ENCODE measurements at places on chromosomes 2 and 18.
A peak's percentile ranks its signal among the peaks of the same experiment; 100 is the strongest.

GRCh38 chr2:42443718-42444399, 49.9 kb downstream of the KCNG3 start:
- DNase-seq: no peak

- DNase-seq: no peak
Observed at GRCh38 chr2:120016800-120017199, 3.9 kb downstream of the EPB41L5 start.

DNA sequence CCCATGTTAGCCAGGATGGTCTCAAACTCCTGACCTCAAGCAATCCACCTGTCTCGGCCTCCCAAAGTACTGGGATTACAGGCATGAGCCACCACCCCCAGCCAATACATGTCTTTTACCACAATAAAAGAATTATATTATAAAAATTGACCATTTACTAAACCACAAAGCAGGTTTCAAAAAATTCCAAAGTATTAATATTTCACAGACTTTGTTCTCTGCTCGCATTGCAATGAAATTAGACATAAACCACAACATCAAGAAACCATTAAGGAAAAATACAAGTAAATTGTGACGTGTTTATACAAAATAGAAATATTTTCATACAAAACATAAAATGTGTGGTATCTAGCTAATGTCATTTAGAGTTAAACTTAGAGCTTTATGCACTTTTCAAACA, 13.4 kb upstream of the MAPRE3 start:
- no peak for DNase-seq

DNA sequence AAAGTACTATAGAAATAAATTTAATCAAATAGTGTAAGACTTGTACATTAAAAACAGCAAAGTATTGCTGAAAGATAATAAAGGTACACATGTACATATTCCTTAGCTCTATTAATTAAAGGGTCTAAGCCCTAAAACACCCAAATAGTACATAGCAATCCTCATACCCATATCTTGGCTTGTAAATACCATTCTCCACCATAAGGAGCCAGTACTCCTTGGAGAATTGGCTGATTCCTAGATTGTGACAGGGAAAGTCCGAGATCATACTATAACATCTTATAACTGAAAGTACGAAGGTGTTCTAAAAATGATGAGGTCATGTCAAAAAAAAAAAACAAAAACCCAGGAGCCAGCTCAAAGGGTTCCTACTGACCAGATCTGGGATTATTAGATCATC, 614.6 kb downstream of the SUCLG1 start:
- no peak for DNase-seq

DNA sequence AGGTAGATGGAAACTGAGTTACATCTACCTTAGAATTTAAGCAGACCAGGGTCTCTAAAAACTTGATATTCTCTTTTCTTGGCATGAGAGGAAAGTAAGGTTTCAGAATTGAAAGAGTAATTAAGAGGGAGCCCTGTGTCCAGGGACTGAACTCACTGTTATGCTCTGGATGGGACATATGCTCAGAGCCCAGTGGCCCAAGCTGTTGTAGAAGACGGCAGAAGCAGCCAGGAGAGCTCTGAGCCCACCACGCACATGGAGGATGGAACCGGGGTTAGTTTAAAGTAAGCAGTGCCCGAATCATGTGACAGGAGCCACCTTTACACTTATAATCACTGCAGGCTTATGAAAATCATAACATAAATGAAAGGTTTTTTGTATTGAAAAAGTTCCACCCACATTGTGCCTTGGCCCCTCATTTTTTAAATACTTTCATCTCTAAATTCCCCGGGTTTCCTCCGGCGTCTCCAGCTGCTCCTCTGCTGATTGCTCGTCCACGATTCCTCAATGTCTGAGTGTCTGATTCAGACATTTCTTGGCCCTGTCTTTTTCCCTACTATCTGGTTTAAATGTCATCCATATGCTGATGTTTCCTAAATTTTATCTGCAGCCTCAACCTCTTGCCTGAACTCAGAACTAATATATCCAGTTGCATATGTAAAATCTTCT, 36.1 kb upstream of the SPTBN1 start:
- no peak for DNase-seq

DNA sequence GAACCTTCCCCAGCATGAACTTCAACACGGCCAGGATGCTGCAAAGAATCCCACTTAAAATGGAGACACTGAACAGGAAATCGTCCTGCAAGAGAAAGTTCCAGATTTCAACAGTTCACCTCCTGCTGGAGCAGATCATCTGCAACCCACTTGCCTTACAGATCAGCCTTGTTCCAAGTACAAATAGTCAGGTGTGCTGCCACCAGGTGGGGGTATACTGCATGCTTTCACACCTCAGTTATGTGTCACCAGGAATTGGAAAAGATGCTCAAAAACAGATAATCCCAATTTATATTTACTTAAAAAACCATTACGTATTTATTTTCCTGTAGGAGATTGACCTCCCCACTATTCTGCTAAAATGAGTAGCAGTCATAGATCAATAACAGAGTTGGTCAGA, 212.3 kb downstream of the MGAT5 start:
- peak; percentile 81 for DNase-seq

DNA sequence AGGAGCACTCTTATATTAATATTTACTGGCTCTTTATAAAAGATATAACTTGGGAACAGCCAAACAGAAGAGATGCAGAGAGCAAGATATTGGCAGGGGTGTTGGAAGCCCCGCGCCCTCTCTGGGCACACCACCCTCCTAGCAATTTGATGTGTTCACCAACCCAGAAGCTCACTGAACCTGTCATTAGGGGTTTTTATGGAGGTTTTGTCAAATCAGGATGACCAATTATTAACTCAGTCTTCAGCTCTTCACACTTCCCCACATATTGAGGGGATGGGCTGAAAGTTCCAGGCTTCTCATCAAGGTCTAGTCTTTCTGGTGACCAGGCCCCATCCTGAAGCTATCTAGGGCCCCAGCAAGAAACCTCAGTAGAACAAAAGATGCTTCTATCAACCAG, 10.9 kb upstream of the INO80D start:
- no peak for DNase-seq

DNA sequence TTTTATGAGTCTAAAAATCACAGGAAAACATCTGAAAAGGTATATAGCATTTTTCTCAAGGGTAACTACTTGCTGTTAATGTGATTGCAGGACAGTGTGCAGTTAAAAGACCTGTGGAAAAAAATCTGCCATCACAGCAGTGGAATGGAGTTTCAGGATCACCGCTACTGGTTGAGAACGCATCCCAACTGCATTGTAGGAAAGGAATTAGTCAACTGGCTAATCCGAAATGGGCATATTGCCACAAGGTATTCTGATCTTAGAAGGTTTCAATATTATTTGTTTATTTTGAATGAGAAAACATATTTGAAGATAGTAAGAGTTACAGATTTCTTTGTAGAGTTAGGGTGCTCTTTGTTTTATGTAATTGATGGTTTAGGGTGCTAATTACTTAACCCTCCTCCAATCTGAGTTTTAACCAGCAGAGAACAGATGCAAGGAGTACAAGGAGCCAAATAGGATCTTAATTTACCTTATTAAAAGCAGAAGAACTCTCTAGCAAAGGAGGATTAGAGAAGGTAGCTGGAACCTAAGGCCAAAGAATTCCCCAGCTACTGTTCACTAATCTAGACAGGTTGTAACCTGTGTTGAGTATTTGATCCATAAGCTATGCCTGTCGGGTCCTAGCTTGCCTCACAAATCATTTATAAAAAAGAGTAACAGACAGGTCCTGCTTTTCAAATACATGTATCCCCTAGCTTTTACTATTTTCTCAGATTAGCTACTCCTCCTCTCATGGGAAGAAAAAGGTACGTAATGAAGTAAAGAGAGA, 35.0 kb downstream of the PIKFYVE start:
- DNase-seq: no peak

DNA sequence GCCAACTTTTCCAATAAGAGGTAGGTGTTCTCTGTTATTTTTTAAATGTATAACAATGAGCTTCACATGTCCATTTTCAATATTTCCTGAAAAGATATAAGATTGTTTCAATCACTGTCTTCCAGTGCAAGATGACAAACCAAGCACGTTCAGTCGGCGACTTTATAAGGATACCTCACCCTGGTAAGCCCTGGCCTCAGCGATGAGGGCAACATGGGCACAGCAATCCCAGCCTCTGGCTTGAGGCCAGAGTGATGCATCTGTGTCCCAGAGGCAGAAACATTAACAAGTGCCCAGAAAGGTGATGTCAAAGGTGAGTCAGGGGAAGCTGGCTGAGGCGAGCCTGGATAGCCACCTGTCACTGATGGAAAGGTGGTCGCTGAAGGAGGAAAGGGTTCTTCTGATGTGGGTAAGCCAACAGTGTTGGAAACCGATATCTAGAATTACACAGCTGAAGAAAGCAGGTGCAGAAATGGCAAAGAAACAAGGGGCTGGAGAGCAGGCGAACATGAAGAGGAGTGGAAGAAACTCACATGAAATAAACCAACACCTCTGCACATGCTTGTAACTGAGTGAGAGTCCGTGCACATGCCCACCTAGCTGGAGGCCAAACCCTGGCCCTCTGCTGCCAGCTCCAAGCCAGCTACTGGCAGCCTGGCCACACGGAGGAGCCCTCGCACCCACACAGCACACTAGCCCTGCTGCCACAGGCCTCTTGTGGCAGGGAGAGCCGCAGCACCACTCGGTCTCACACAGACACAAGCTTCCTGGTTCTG, 65.5 kb downstream of the FBXO15 start:
- DNase-seq: peak; percentile 81

GRCh38 chr2:30178618-30179434, 32.0 kb downstream of the YPEL5 start:
- no peak for DNase-seq

GRCh38 chr2:176161825-176162626, 4.9 kb downstream of the HOXD3 start:
- no peak for DNase-seq

- no peak for DNase-seq
Observed at GRCh38 chr2:68723181-68723580, 11.4 kb upstream of the ARHGAP25 start.

DNA sequence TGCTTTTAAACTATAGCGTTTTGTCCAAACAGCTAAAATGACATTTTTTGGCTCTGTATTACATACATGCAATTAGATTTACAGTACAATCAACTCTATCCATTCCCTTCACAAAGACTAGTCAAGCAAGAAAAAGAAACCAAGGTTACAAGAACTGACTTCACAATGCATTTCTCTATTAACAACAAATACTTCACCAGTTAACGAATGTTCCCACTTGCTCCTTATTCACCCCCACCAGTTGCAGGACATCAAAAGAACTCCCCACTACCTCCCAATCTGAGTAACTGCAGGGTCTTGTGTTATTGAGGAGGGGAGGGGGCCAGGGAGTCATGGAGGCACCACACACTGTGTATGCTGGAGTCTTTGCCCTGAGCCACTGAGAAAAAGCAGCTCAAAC, 34.9 kb downstream of the LAMA1 start:
- DNase-seq: no peak

GRCh38 chr2:74528600-74529356, 728 bp downstream of the AUP1 start:
- no peak for DNase-seq

DNA sequence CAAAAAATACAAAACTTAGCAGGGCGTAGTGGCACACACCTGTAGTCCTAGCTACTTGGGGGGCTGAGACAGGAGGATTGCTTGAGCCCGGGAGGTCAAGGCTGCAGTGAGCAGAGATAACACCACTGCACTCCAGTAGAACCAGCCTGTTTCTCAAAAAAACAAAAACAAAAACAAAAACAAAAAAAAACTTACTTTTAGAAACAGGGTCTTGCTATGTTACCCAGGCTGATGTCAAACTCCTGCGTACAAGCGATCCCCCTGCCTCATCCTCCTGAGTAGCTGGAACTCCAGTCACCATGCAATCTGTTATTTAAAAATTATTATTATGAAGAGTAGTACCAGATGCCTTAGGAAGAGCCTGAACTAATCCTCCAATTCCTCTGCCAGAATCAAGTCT, 35.0 kb upstream of the GLI2 start:
- DNase-seq: no peak

Data from WERI-Rb-1 (cell line).